Liver (tissue), 10 donors: ENCODE measurements at places on chromosomes 11 and 22.

DNA sequence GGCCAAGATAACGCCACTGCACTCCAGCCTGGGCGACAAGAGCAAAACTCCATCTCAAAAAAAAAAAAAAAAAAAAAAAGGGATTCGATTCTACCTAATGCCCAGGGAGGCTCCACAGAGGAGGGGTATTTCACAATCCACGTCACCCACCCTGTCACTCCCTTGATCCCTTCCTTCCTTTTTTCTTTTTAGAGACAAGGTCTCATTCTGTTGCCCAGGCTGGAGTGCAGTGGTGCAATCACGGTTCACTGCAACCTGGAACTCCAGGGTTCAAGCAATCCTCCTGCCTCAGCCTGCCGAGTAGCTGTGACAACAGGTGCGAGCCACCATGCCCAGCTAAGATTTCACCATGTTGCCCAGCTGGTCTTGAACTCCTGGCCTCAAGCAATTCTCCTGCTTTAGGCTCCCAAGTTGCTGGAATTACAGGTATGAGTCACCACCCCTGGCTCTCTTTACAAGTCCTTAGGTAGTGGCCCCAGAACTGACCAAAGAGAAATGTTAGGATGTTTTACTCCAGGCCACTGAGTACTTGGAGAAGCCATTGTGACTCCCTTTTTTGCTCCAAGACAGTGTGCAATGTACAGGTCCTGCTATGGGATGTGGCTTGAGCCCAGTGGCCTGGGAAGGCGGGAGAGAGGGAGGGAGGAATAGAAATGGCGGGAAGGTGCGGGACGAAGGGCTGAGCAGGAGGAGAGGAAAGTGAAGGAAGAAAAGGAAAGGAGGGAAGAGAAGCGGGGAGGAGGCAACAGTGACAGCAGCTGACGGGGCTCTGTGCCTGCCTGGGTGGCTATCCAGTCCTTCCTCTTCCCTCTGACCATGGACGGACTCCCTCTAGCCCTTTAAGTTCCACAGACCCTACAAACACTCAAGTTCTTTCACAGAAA, 11.8 kb upstream of the FXYD2 start:
- DNase-seq = peak; percentile 31

GRCh38 chr11:57241353-57241972, 4.4 kb upstream of the APLNR start:
- DNase-seq = no peak

DNA sequence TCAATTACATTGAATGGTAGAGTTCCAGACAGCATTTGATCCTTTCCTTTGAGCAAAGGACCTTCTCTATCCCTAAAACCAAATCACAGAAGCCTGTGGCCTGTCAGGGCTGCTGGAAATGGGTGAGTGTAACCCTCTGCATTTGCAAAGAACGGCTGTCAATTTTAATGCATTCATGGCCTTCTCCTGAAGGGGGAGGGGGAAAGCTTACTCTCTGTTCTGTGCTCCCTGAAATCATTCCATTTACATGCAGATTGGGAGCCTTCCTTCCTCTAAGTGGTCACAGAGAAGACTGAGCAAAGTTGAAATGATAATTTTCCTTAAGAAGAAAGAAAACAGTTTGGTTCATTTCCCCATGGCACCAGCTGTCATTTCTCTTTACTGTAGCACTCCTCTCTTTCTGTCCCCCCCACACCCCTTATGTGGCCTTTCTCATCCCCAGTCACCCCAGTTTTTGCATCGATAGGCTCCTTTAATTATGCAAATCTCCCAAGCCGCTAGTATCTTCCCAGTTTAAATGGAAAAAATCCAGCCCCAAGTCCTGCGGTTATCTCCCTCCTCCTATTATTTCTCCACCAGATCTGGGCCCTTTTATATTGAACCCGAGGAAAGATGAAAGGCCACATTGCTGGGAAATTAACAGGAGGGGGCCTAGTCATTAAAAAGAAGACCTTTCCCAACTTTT, 109.4 kb upstream of the KIRREL3 start:
- DNase-seq = no peak

GRCh38 chr11:8527939-8528338, 66.1 kb downstream of the STK33 start:
- DNase-seq = no peak

DNA sequence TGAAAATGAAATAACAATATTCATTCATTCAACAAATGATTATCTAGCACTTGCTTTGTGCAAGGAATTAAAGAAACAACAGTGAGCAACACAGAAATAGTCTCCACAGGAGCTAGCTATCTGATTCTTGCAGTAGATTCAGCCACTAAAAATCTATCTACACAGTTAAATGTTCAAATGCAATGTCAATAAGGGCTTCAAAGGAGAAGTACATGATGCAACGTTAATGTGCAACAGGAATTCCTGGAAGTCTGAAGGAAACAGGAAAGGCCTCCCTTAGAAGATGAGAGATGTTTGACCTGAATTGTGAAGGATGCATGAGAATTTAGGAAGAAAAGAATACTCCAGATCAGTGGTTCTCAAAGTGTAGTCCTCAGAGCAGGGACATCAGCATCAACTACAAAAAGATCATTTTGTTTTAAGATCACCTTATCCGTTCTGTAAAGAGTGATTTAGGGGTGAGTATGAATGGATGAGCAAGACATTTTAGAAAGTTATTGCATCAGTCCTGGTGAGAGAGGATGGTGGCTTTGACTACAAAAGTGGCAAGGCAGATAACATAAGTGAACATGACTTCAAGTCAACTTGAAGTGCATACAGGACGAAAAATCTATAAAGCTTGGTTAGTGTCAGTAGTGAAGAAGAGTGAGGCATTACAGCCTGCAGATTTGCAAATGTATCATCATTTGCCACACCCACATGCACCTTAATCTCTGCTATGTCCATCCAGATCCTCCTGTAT, 96.0 kb downstream of the ETS1 start:
- DNase-seq = no peak

DNA sequence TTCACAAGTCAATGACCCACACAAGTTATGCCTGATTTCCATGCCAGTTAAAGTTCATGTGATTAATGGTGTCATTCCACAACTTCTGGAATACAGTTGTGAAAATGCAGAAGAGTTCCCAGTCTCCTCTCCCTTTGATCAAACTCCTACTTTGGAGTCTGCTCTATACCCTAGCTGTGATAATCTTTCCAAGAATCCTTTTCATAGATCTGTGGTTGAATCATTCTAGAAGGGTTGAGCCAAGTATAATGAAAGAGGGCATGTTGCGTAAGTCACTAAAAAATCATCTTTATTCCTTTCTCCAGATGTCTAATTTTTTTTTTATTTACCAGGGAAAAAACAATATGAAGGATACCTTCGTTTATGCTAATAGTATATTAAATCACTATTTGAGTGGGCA, 89.7 kb upstream of the CARD18 start:
- DNase-seq = no peak

- DNase-seq = no peak
Measured at GRCh38 chr22:48102581-48102980, 1340.1 kb downstream of the TBC1D22A start.

DNA sequence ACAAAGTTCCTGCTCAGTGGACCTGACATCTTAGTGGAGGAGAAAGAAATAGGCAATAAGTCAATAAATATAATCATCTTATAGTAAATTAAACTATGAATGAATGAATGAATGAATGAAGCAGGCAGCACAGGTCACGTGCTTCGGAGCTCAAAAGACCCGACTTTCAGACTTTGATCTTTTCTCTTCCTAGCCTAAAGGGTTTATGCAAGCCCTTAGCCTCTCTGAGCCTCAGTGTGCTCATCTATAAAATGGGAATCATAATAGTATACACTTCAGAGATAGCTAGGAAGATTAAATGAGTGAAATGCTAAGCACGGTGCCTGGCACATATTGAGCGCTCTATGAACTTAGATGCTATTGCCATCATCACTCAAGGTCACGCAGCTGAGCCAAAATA, 7.5 kb downstream of the PVALB start:
- no peak for DNase-seq

- DNase-seq = no peak
Measured at GRCh38 chr11:124745270-124745834, 5.6 kb downstream of the NRGN start.

- no peak for DNase-seq
Measured at GRCh38 chr11:17478070-17478469, 1.4 kb upstream of the ABCC8 start.

- DNase-seq = no peak
Measured at GRCh38 chr22:46102752-46103151, 47.6 kb upstream of the PPARA start.

GRCh38 chr22:25833676-25834075, 91.7 kb downstream of the MYO18B start:
- no peak for DNase-seq

DNA sequence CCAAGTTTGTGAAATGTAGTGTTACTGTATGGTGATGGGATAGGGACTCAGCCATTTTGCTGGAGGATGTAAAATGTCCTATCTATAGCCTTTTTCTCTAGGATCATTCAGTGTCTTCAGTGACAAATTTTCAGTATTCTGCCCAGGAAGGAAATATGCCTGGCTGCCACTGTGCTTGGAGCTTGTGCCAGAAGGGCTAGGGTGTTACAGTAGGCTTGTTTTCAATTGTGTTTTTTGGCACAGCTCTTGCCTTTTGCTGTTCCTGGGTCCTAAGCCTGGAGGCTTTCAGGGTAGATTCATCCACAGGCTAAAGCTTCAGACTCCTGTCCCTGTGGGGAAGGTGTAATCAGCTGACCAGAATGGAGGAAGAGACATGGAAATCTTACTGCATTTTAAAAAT, 22.0 kb upstream of the PHOX2A start:
- no peak for DNase-seq

- DNase-seq = peak; percentile 48
Measured at GRCh38 chr11:120013325-120014250, 124.3 kb downstream of the TRIM29 start.
